Left renal pelvis (tissue), 4 donors: ENCODE measurements at places on chromosomes 7 and 10.

DNA sequence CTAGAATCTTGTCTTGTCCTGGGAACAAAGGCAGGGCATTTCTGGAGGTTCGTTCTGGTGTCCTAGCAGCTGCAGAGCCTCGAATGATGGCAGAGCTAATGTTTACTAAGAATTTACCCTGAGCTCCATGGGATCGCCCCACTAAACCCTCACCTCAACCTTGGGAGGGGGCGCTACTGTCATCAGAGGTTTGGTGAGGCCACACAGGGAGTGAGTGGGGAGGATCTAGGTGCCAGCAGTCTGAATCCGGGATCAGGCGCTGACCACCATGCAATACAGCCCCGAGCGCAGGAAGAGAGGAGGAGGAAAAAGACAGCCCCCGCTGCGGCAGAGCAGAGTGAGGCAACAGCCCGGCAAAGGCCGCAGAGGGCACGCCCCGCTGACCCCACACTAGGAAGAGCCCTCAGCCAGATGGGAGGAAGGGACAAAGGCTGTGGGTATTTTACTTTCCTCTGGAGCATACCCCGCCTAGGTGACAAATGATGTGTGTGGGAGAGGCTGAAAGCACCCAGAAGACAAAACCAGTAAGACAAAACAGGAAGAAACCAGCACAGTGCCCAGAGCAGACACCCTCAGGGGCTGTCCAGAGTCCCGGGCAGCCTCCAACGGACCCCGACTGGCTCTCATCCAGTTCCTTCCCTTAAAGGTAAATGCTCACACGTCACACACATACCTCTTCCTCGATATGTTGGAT is 103.5 kb downstream of the FAM53B start:
- DNase-seq, result no peak

DNA sequence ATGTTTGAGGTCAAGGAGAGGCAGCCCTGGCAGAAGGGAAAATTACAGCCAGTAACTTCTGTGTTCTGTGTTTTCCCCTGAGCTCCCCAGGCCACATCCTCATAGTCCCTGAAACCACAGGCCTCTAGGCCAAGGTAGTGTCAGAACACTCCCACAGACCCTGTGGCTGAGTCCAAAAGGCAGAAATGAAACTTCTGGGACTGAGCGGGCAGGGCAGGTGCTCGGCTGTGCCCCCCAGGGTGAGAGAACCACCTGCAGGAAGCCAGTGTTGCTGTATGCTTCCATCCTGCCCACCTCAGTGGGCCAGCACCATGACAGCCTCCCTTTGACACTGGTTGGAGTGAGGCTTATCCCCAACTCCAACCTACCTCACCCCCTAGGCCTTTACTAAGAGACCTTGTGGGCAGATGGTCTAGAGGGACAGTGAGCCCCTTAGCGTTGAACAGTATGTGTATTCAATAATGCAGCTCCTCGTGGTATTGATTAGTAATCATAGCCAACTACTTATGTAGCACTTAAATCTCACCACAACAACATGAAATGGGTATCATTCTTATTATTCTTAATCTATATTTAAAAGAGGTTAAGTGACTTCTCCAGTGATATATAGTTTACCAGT is 30.3 kb downstream of the PIK3CG start:
- no peak for DNase-seq

- no peak for DNase-seq
Observed at GRCh38 chr10:69265521-69265920, 12.8 kb upstream of the HK1 start.

DNA sequence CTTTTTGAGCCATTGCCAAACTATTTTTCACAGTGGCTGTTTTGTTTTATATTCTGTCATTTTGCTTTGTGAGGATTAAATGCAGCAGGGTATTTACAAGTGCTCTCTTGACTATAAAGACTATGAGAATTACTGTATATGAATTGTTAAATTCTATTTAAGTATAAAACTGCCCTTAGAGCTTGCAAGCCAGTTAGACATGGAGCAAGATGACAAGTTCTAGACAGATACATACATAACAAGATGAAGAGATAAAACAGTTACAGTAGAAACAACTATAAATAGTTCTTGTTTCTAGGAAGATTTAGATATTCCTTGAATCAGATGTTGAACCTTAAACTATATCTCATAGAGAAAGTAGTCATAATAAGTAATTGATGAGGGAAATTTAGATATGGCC is 60.6 kb downstream of the DNAH11 start:
- DNase-seq, result no peak

DNA sequence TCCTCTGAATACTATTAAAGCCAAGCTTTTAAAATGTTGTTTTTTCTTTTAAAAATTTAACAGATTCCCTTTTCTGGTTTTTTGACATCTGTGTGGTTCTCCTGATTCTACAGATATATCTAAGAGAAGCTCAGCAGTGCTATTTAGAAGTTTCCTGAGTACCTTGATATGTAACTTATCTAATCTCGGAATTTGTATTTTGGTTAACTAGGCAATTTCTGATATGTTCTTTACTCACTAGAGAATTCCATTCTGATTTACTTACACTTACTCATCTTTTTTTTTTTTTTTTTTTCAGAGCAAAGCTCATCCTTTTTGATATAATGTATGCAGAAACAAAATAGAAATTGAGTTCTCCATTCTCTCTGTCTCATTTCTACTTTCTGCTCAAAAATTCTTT is 63.8 kb downstream of the PALS2 start:
- no peak for DNase-seq

- no peak for DNase-seq
Observed at GRCh38 chr10:11017000-11017569, 587 bp upstream of the CELF2 start.
